Osteoblast (primary cell): ENCODE measurements at places on chromosomes 1 and 21. TPM values are rescaled to one million over a fixed set of nuclear protein-coding genes. Genes with fewer than 3 reads are reported as not detected.

- peaks cover 6% of the 10 kb centered on the region for H3K4me1 ChIP-seq
- H3K27ac ChIP-seq: no peak overlapping the region
- no peak overlapping the region for H3K4me3 ChIP-seq
- H3K27me3 ChIP-seq: peaks cover 13% of the 10 kb centered on the region
- no peak for DNase-seq
Measured at GRCh38 chr1:94721240-94721639, 98.9 kb upstream of the SLC44A3 start.

DNA sequence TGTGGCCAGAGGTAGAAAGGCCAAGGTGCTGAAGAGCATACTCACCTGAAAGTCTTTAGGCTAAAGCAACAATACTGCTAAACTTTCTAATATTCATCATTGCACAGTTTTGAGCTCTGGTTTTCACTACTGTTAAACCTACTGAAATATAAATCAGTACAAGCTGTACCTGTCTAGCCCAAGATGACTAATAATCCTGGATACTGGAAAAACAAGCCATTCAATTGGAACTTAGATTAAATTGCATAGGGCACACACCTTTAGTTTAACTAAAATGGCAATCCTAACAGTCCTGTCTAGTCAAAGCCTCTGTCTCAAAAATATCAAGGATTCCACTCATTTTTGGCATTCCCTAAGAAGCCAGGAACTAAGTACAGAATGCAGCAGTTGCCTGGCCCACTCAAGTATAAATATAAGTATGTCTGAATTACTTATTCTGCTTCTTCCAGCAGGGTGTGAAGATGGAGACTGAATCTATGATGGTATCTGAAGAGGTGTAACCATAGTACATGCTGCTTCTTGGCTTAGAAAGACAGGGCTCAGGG, 3.1 kb downstream of the CHML start:
- H3K4me3 ChIP-seq: no peak overlapping the region
- H3K27me3 ChIP-seq: no peaks in the 10 kb centered on the region
- H3K36me3 ChIP-seq: peaks cover 7% of the 10 kb centered on the region
- peaks cover 10% of the 10 kb centered on the region for H3K4me1 ChIP-seq
- DNase-seq: no peak
- no peak overlapping the region for H3K27ac ChIP-seq

The INAVA gene
- total RNA-seq: under 0.01 and 0.36 TPM in 2 replicates

DNA sequence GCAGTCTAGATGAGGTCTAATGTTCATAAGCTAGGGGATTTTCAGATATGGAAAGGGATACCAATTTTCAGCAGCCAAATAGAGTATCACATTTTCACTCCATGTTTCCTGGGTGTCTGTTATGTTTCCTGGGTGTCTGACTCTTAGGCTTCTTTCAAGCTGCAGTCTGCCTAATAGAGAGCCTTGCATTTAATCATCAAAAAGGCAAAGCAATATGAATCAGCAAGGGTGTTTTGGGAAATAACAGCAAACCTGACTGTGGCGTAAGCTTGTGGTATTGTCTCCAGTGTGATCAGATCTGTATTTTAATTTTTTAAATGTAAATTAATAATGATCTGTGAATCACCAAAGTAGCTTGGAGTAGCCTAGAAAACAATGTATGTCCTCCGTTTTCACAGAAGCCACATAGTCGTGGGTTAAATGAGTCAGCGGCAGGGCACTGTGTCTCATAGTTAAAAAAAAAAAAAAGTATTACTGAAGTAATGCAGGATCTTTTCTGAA, 10.4 kb downstream of the LGALS8 start:
- DNase-seq: peak; percentile 85
- peaks cover 21% of the 10 kb centered on the region for H3K36me3 ChIP-seq
- no peaks in the 10 kb centered on the region for H3K27me3 ChIP-seq
- H3K4me3 ChIP-seq: peak overlapping the region; percentile 14
- peaks cover 13% of the 10 kb centered on the region for H3K4me1 ChIP-seq

DNA sequence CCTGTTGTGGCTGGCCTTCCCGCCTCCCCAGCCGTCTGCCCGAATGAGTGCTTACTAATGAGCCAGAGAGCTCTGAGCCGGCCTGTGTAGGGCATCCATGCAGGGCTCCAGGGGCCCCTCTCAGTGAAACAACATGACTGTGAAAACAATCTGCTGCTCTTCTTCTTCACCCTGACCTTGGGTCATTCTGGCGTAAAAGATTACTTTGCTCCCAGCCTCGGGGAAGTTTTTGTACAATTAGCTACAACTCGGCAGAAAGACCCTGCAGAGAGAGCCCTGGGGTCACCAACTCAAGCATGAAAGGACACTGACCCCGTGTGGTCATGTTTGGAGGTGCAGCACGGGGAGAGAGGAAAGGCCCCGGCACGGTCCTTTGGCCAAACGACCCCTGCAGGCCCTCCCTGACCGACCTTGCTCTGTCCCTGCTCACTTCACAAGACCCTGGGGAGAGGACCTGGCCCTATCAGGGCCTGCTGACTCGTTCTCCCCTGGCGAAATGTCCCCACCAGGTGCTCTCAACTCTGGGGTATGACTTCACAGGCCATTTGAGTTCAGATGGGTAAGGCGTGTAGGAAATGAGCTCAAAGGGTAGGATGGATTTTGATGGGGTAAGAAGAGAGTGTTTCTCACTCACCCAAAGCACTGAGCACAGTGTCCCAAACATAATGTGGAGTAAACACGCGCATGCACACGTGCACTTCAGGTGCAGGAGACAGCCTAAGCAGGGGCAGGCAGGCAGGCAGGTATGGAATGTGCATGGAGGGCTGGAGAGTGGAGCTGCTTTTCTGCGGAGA, 22.9 kb upstream of the FAM20B start:
- H3K36me3 ChIP-seq: no peaks in the 10 kb centered on the region
- H3K27ac ChIP-seq: no peak overlapping the region
- DNase-seq: peak; percentile 42
- peaks cover 14% of the 10 kb centered on the region for H3K4me1 ChIP-seq
- no peaks in the 10 kb centered on the region for H3K27me3 ChIP-seq

DNA sequence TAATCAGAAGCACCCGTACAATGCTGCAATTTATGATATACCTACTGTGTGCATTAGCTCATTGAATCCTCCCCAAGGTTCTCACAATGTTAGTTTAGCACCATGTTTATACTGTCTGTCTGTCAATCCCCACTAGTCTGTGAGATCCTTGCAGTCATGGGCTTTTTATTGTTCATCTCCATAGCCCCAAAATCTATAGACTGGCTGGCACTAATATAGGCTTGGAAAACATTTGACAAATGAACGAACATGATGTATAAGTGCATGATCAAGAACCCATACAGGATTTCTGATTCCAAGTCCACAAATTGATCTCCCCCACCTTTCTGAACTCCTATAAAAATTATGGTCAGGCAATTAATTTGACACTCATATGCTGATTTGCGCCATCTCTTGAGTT, 290.0 kb downstream of the OMA1 start:
- H3K4me1 ChIP-seq: no peaks in the 10 kb centered on the region
- no peak for DNase-seq
- no peaks in the 10 kb centered on the region for H3K36me3 ChIP-seq
- no peak overlapping the region for H3K4me3 ChIP-seq
- H3K27ac ChIP-seq: no peak overlapping the region

The SLC16A4 gene
- total RNA-seq: 76.0 and 90.2 TPM in 2 replicates

- H3K27ac ChIP-seq: peak overlapping the region; percentile 94
- H3K27me3 ChIP-seq: no peaks in the 10 kb centered on the region
- peak; percentile 99 for DNase-seq
- H3K4me1 ChIP-seq: peaks cover 26% of the 10 kb centered on the region
- peak overlapping the region; percentile 77 for H3K4me3 ChIP-seq
- peaks cover 11% of the 10 kb centered on the region for H3K36me3 ChIP-seq
Measured at GRCh38 chr1:37945743-37946702, 830 bp downstream of the INPP5B start.

DNA sequence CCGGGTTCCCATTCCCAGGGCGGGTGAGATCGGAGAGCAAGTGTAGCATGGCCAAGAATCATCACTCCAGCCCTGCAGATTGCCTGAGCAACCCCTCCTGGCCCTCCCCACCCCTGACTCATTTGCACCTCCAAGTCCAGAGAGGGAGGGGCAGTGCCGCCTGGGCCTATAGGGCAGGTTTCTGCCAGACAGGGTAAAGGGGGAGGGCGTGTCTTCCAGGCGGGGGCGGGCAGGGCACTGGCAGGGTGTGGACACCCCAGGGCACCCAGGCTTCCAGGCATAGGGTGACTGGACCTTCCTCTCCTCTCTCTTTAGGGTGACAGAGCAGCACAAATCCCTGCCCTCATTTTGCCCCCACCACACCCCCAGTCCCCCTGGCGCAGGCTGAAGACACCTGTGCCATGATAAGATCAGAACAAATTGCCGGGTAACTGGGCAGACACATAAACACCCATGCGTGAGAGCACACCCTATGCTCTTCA, 3.2 kb upstream of the CRYBG2 start:
- no peak overlapping the region for H3K27ac ChIP-seq
- H3K27me3 ChIP-seq: peaks cover 58% of the 10 kb centered on the region
- DNase-seq: peak; percentile 62
- H3K36me3 ChIP-seq: no peaks in the 10 kb centered on the region
- no peak overlapping the region for H3K4me3 ChIP-seq
- H3K4me1 ChIP-seq: peaks cover 2% of the 10 kb centered on the region

- H3K27me3 ChIP-seq: no peaks in the 10 kb centered on the region
- DNase-seq: no peak
- H3K4me1 ChIP-seq: no peaks in the 10 kb centered on the region
- no peak overlapping the region for H3K27ac ChIP-seq
- H3K36me3 ChIP-seq: no peaks in the 10 kb centered on the region
Measured at GRCh38 chr1:218983433-218983832, 190.2 kb upstream of the LYPLAL1 start.

The KRTAP19-2 gene
- total RNA-seq: not detected in 2 replicates

The NEGR1 gene
- 18.1 and 22.7 TPM in 2 replicates for total RNA-seq

GRCh38 chr1:85504417-85504816, 39.5 kb upstream of the DDAH1 start:
- DNase-seq: no peak
- peak overlapping the region; percentile 8 for H3K27ac ChIP-seq
- peaks cover 29% of the 10 kb centered on the region for H3K4me1 ChIP-seq
- H3K4me3 ChIP-seq: no peak overlapping the region

- H3K36me3 ChIP-seq: no peaks in the 10 kb centered on the region
- no peak overlapping the region for H3K4me3 ChIP-seq
- peaks cover 28% of the 10 kb centered on the region for H3K4me1 ChIP-seq
- no peak overlapping the region for H3K27ac ChIP-seq
- no peaks in the 10 kb centered on the region for H3K27me3 ChIP-seq
Measured at GRCh38 chr1:94063379-94063778, 57.6 kb downstream of the ABCA4 start.

The SORT1 gene
- 45.1 and 48.5 TPM in 2 replicates for total RNA-seq

DNA sequence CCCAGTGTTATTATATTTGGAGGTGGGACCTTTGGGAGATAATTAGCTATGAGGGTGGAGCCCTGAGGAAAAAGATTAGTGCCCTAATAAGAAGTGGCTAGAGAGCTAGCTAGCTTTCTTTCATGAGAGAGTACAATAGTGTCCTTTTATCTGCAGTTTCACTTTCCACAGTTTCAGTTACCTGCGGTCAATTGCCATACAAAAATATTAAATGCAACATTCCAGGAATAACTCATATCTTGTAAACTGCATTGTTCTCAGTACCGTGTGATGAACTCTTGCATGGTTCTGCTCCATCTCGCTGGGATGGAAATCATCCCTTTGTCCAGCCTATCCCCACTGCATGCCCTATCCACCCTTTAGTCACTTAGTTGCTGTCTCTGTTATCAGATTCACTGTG, 201.6 kb downstream of the RWDD3 start:
- H3K4me3 ChIP-seq: no peak overlapping the region
- no peaks in the 10 kb centered on the region for H3K4me1 ChIP-seq
- H3K27ac ChIP-seq: no peak overlapping the region
- no peak for DNase-seq
- no peaks in the 10 kb centered on the region for H3K27me3 ChIP-seq

- no peak overlapping the region for H3K27ac ChIP-seq
- peak overlapping the region; percentile 42 for H3K4me3 ChIP-seq
- H3K36me3 ChIP-seq: no peaks in the 10 kb centered on the region
- H3K27me3 ChIP-seq: peaks cover 20% of the 10 kb centered on the region
- no peaks in the 10 kb centered on the region for H3K4me1 ChIP-seq
Measured at GRCh38 chr1:148362626-148363438, 120.3 kb downstream of the PPIAL4G start.

- H3K4me1 ChIP-seq: peaks cover 12% of the 10 kb centered on the region
- DNase-seq: no peak
- no peak overlapping the region for H3K4me3 ChIP-seq
- no peak overlapping the region for H3K27ac ChIP-seq
- no peaks in the 10 kb centered on the region for H3K36me3 ChIP-seq
Measured at GRCh38 chr1:186481303-186481888, 20.5 kb upstream of the PDC start.

GRCh38 chr1:236689713-236690569, 3.6 kb downstream of the ACTN2 start:
- H3K27me3 ChIP-seq: peaks cover 17% of the 10 kb centered on the region
- H3K27ac ChIP-seq: no peak overlapping the region
- no peaks in the 10 kb centered on the region for H3K36me3 ChIP-seq
- DNase-seq: no peak

GRCh38 chr1:226964611-226965486, 24.8 kb downstream of the COQ8A start:
- no peaks in the 10 kb centered on the region for H3K27me3 ChIP-seq
- H3K36me3 ChIP-seq: no peaks in the 10 kb centered on the region
- no peaks in the 10 kb centered on the region for H3K4me1 ChIP-seq
- H3K4me3 ChIP-seq: no peak overlapping the region

- no peaks in the 10 kb centered on the region for H3K4me1 ChIP-seq
- H3K36me3 ChIP-seq: no peaks in the 10 kb centered on the region
- DNase-seq: no peak
- no peak overlapping the region for H3K4me3 ChIP-seq
- no peaks in the 10 kb centered on the region for H3K27me3 ChIP-seq
Measured at GRCh38 chr1:210049616-210050015, 111.6 kb downstream of the SYT14 start.

DNA sequence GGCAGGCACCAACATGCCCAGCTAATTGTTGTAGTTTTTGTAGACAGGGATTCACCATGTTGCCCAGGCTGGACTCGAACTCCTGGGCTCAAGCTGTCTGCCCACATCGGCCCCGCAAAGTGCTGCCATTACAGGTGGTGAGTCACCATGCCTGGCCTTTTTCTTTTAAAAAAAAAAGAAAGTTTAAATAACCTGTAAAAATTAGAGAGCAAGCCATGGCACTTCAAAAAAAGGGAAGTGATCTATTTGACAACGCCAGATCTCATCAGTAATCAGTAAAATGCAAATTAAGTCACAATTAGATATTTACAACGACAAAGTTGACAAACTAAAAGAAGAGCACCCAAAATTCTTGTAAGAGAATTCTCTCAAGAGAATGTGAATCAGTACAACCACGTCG, 2.9 kb upstream of the RBBP5 start:
- no peaks in the 10 kb centered on the region for H3K36me3 ChIP-seq
- H3K4me1 ChIP-seq: peaks cover 15% of the 10 kb centered on the region
- no peak overlapping the region for H3K4me3 ChIP-seq
- H3K27ac ChIP-seq: no peak overlapping the region
- no peak for DNase-seq
- no peaks in the 10 kb centered on the region for H3K27me3 ChIP-seq

GRCh38 chr1:25030674-25031589, 100.9 kb upstream of the RUNX3 start:
- H3K4me1 ChIP-seq: no peaks in the 10 kb centered on the region
- H3K27me3 ChIP-seq: peaks cover 6% of the 10 kb centered on the region
- H3K27ac ChIP-seq: no peak overlapping the region
- DNase-seq: peak; percentile 78
- no peaks in the 10 kb centered on the region for H3K36me3 ChIP-seq
- H3K4me3 ChIP-seq: no peak overlapping the region

The EPS8L3 gene
- total RNA-seq: not detected in 2 replicates

GRCh38 chr21:19785941-19786340, 1212.3 kb upstream of the NCAM2 start:
- H3K27ac ChIP-seq: no peak overlapping the region
- H3K27me3 ChIP-seq: no peaks in the 10 kb centered on the region
- no peak overlapping the region for H3K4me3 ChIP-seq
- DNase-seq: no peak
